ENCODE measurements at places on chromosomes 4 and X.

DNA sequence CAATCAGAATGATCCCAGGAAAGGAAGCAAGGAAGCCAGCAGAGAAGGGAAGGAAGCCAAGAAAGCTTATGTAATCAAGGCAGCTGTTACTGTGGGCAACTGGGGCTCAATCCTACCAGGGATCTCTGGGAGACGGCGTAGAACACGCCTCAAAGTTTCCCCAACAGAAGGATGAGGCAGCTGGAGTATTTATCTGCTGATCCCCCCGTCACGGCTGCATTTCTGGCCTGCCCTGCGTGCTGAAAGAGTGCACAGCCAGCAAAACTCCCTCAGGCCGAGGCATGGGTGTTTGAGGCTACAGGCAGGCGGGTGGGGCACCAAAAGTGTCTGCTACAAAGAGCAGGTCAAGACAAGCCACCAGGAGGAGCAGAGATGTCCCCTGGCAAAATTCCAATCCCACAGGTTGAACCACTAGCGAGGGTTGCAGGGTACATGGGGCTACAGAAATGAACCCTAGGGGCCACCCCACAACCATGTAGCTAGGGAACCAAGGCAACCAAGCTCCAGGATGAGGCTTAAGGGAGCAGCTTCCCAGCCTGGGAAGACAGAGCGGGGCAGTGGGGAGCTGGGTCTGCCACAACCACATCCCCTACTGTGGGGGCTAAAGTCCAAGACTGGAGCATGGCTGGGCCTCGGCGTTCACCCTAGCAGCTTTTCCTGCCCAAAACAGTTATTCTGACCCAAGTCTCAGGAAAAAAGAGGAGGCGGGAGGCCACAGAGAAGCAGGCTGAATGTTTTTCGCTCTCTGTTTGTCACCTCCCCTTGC, 113.4 kb downstream of the BCOR start:
- no peak for DNase-seq

GRCh38 chr4:70759627-70760026, 37.9 kb downstream of the RUFY3 start:
- no peak for DNase-seq

DNA sequence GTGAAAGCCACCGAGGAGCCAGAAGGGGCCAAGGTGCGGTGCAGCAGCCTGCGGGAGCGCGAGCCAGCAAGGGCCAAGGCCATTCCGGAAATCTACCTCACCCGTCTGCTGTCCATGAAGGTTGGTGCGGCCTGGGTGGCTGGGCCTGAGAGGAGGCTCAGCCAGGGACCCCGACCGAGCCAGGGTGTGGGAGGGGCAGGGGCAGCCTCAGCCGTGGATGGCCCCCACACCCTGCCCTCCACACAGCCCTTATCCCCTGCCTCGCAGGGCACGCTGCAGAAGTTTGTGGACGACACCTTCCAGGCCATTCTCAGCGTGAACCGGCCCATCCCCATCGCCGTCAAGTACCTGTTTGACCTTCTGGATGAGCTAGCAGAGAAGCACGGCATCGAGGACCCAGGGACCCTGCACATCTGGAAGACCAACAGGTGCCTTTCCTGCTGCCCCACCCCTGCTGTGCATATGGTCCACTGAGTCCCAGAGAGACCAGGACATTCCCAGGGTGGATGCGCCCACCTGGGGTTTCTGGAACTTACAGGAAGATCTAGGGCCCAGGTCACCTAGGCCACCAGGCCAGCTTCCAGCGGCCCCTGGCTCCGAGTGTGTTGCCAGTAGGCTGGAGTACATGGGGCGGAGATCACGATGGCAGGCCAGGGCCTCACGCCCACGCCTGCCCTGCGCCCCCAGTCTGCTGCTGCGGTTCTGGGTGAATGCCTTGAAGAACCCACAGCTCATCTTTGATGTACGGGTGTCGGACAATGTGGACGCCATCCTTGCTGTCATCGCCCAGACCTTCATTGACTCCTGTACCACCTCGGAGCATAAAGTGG, 3.4 kb upstream of the SRPK3 start:
- no peak for DNase-seq

DNA sequence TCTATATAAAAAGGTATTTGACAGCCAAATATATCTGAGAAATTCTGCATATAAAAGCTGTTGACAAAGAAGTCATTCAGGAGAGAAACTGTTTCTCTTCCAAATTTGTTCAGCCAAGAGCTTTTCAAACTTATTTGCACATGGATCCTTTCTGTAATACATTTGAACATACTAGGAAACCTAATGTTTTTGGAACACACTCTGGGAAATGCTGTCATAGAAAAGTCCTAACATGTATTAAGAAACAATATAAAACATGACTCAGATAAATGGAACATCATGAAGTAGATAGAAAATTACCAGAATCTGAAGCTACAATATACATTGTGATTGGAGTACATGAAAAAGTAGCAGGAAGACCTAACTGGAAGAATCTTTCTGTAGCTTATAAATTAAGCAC, 781.5 kb upstream of the EPHA5 start:
- no peak for DNase-seq

GRCh38 chr4:85368240-85368639, 106.7 kb upstream of the ARHGAP24 start:
- no peak for DNase-seq

DNA sequence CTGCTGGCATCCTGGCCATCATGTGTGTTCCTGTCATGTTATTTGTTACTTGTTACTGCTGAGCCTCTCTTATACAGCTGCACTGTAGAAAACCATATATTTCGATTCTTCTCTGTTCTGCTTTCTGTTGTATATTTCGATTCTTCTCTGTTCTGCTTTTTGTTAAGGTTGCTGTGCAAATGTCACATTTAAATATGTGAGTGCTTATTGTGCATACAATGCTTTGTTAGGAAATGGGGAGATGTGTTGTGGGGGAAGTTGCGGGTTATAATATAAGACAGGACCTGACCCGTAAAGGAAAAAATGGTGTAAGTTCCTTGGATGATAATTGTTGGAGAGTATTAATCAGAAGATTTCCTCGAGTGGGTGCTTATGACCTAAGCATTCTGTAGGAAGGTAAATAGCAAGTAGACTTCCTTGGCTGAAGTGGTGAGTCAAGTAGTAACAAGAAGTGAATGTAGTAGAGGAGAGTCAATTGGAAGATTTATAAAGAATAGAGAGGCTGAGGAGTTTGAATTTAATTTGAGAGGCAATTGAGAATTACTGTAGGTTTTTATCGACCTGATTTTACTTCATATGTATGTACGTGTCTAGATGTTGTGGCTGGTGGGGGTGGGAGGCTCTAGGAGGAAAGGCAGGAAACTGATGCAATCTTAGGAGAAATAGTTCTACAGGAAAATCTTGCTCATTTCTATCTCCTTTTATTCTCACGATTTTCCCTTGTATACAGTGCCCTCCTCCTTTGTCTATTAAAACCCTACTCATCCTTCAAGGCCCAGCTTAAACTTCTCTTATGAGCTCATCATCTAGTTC, 8.5 kb downstream of the OGT start:
- no peak for DNase-seq

GRCh38 chrX:56366901-56367300, 134.7 kb downstream of the KLF8 start:
- no peak for DNase-seq

- no peak for DNase-seq
These were observed 2.7 kb downstream of the CLRN2 start for GRCh38 chr4:17517664-17518063.

DNA sequence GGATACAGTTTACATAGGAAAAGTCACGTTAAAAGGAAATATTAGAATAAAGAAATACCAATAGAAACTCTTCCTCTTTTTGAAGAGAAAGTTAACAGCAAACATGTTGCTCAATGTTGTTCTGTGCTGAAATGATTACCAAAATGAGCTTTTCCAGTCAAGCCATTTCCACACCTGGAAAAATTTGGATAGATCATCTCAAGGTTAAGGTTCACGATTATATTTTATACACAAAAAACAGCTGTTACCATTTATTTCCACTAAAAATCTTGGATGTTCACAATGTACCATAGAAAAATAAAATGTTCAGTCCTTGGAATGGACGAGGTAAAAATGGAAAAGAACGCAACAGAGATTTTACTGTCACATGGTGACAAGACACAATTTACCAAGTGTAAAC, 218.7 kb downstream of the SCFD2 start:
- no peak for DNase-seq

- no peak for DNase-seq
These were observed 386.4 kb upstream of the RPS6KA3 start for GRCh38 chrX:20653070-20653469.

DNA sequence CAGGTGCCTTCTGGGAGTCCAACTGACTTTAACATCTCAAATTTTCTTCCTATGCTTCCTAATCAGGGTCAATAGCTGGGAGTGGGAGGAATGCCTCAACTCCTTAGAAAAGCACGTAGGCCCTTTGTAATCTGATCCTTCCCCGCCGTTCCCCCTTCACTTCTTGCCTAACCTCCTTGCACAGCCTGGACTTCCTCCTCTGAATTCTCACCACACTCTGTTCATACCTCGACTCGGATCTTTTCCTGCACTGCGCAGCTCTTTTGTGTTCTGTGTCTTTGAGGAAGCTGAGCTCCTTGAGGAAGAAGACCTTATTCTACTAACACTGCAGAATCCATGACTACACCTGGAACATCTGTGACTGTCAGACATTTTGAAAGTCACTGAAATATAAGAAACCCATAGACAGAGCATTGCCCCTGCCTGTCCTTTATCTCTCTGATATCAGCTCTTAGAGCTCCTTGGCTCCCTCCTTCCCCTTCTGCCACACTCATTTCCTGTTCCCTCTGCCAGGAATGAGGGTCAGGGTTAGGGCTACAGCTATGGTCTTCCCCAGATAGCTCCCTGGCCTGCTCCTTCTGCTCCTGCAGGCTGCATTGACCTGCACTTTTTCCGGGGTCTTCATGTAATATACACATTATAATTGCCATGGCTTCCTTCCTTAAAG, 140.2 kb upstream of the LDB2 start:
- no peak for DNase-seq

DNA sequence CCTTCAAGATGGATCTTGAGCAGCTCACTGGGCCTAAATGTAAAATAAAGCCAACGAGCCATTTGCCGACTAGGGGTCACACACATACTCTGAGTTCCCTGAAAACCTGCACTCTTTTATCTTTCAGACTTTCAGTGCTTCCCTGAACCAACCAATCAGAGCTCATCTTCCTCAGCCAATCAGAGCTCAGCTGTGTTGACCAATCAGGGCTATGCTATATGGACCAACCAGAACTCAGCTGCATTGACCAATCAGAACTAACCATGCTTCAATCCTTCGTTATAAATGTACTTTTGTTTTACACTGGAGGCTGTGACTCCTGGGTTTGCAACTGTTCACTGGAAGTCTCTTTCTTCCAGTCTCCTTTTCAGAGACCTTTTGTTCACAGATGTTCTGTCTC, 19.3 kb downstream of the SLC25A53 start:
- no peak for DNase-seq

- DNase-seq: no peak
These were observed 10.0 kb downstream of the ABHD18 start for GRCh38 chr4:127975121-127975770.

GRCh38 chr4:161564230-161564834, 599.5 kb downstream of the FSTL5 start:
- DNase-seq: no peak

DNA sequence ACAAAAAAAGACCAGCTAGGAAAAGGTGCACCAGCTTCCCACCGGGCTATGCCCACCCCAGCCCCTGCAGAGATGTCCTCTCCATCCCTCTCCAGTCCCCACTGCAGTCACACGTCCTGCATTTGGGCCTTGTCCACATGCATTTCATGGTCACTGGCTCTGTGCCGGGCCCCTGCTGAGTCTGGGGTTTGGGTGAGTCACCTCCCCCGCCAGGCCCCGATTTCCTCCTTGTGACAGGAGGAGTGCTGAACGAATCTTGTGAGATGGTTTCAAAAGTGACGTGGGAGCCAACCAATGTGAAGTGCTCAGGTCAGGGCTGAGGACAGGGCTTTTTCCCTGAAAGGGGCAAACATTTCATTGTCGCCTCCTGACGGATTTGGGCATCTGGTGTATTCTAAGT, 7.1 kb downstream of the CPZ start:
- no peak for DNase-seq

GRCh38 chr4:6747294-6748051, 31.5 kb downstream of the BLOC1S4 start:
- no peak for DNase-seq

Data from right forelimb (tissue), 1 donor.